HCT116 (cell line): ENCODE measurements at places on chromosomes 4 and X.
A peak's percentile ranks its signal among the peaks of the same experiment; 100 is the strongest.

GRCh38 chr4:152981278-152981677 is 45.2 kb downstream of the FHDC1 start:
- DNase-seq = no peak

DNA sequence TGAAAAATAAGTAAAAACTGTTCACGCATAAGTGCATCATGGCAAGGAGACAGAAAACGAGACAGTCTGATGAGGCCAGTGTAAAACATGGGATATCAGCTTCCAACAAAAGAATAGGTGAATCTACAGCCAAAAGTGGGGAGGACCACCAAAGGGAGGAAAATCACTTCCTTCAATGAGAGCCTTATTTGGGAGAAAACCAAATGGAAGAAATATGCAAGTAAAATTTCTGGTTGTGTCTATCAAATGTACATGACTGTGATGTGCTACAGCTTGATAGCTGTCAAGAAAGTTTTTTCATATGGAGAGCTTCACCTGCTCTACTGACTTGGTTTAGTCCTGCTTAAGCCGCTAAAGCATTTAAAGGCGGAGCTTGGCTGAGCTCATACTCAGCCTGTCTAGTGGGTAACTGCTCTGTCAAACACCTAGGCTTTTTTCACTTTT is 66.2 kb downstream of the MAGEA1 start:
- no peak for DNase-seq

- DNase-seq = no peak
These were observed 38.1 kb upstream of the ARSH start for GRCh38 chrX:2967998-2968909.

- DNase-seq = no peak
These were observed 269.1 kb upstream of the ZFP42 start for GRCh38 chr4:187726485-187726884.

- no peak for DNase-seq
These were observed 27.6 kb downstream of the SMIM20 start for GRCh38 chr4:25941457-25942221.

DNA sequence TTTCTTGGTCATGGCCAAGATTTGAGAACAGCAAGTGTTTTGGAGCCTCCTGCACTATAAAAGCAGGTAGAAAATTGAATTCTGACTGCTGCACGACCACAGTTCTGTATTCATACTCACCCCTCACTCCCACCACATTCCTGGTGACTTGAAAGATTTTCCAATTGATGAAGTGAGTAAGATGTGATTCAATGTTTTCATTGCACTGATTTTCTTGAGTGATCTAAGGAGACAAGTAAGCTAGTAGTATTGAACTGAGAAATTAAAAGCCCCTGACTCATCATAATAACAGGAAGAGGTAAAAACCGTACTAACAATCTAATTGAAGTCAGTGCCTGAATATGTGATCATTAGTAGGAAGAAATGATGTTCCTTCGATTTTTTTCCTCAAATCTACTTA is 6.1 kb upstream of the SEC24D start:
- DNase-seq = peak; percentile 68

DNA sequence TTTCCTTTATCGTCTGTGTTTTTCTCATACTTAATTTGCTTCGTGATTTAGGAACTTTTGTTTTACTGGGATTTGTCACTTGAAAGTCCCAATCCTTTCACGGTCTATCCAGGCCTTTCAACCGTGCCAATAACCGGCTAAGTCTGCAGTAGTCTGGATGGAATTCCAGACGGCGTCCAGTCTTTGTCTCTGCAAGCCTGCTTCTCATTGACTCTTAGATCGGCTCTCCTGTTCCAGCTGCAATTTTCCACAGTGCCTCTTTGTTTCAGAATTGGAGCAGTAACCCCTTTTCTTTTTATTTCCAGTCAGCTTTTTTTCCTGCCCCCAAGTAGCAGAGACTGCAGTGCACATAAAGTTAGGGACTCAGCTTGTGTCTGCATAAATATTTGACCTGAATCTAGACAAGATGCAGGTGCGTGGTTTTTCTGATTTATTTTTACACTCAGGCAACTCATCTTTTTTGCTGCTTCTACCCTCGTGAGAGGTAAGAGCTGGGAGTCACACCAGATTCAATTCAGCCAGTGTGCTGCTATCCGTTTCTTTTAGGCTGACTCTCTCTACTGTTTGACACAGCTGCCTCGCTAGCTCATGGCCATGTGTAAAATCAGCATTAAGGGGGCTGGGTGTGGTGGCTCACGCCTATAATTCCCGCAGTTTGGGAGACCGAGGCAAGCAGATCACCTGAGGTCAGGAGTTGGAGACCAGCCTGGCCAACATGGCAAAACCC is 37.4 kb upstream of the DHRSX start:
- DNase-seq = no peak

- DNase-seq = no peak
These were observed 49.4 kb downstream of the SPINK2 start for GRCh38 chr4:56772134-56772533.
